ENCODE measurements at places on chromosomes 16 and 17. TPM values are rescaled to one million over a fixed set of nuclear protein-coding genes. Genes with fewer than 3 reads are reported as not detected.

SLC4A1 gene
- total RNA-seq: 0.22 TPM

MYO15A gene
- total RNA-seq: 2.5 TPM

TNP2 gene
- not detected for total RNA-seq

MEOX1 gene
- not detected for total RNA-seq

CD300H gene
- total RNA-seq: not detected

All from B cell (primary cell).